ENCODE measurements at places on chromosomes 11 and 22.

- DNase-seq = no peak
These were observed 61.8 kb downstream of the SCUBE1 start for GRCh38 chr22:43281394-43281793.

DNA sequence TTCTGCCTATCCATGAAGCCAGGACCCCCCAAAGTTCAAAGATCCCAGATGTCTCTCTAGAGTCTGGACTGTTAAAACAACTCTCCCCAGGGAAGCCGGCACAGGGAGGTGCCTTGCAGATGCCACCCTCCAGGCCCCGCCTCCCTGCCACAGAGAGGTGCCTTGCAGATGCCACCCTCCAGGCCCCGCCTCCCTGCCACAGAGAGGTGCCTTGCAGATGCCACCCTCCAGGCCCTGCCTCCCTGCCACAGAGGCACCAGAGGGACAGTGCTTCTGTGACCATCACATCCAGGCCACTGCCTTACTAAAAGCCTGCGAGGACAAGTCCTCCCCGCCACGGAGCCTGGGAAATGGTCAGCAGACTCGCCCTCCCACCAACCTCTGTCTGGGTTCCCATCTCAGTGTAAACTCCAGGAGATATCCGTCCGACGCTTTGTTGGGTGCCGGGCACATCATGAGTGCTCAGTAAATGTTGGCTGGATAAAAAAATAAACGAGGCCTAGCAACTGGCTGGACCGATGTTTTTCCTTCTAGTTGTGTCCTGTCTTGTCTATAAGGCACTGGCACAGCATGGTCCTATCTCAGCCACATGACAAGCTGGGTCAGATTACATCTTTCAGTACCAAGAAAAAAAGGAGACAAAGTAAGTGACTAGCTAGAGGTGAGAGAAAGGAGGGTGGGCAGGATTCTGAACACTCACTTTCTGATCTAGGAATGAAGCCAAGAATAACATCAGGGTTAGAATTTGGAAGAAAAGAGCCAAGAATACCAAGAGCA, 91.2 kb upstream of the CSNK2A3 start:
- no peak for DNase-seq

GRCh38 chr11:69393865-69394233, 87.6 kb upstream of the LINC01488 start:
- no peak for DNase-seq

GRCh38 chr11:111417766-111418435, 38.8 kb upstream of the POU2AF1 start:
- DNase-seq = peak; percentile 94

DNA sequence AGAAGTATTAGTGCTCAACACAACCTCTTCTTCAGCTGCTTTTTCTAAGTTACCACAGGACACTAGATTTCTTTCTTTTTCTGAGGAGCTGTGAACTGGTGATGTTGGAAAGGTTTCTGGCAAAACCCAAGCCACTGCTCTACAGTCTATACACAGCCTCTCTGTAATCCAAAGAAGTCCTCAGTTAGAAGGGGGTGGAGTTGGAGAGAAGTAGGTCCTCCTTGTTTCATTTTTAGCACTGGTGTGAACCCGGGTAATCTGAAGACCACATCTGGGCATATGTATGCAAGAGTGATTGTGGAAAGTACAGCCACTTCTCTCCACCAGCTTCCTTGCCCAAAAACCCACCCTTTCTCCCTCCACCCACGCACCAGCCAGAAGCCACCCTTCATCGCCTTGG, 1168.1 kb downstream of the LRRC4C start:
- DNase-seq = no peak
